ENCODE measurements at places on chromosomes 3 and 15.

- no peak for DNase-seq
These were observed 315.9 kb downstream of the ZIC4 start for GRCh38 chr3:147090461-147090860.

DNA sequence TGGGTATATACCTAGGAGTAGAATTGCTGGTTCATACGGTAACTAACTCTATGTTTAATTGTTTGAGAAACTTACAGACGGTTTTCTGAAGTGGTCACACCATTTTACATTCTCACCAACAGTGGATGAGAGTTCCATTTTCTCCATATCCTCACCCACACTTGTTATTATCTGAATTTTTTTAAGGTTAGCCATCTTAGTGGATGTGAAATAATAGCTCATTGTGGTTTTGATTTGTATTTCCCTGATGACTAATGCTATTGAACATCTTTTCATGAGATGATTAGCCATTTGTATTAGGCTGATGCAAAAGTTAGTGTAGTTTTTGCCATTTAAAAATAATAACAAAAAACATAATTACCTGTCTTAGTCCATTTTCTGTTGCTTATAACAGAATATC is 18.6 kb downstream of the CSTA start:
- no peak for DNase-seq

DNA sequence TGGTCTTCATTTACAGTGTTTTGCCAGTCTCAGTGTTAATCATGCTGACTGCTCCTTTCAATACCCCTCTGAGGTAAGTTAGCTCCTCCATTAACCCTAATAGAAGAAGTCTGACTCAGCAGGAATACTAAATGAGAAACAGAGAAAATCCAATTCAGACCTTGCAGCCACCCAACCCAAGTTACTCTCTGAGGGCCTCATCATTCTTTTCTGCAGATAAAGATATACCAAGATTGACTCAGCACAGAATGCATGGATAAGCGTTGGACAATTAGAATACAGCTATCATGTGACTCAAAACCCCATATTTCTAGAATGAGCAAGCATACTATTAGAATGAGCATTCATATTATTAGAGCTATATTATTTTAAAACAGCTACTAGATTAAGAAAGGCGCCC is 389.1 kb upstream of the SGO1 start:
- no peak for DNase-seq

- DNase-seq: no peak
These were observed 57.6 kb upstream of the ABI3BP start for GRCh38 chr3:101050866-101051265.

DNA sequence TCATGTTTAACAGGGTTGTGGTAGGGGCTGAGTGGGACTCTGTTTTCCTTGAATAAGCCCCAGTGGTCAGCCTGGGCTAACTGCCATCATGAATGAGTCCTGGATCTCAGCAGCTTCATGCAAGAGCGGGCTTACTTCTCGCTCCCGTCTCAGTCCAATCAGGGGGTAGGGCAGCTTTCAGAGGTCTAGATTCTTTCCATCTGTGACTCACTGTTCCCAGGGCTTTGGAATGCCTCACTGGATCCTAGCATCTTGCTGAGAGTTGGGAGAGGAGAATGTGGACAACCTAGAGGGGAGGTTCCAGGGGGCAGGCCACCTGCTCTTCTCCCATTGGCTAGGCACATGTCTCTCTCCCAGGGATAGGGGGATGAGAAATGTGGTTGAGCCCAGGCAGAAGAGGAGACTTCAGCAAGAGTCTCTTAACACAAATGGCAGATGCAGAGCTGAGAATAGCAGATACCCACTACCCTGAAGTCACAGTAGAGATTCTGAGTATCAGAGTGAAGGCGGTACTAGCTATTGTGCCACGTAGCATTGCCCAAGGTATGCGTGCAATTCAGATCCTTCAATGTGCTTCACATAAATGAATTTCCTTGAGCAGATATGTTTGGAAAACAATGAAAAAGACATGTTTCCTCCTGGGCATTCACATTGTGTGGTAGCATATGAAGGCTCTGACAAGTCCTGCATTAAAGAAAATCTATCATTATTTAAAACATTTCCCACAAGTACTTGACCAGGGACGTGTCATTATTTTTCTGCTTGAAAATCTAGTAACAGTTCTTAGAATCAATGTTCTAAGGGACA is 257.7 kb upstream of the PROK2 start:
- DNase-seq: no peak

GRCh38 chr15:81189583-81190283 is 6.9 kb upstream of the IL16 start:
- DNase-seq: peak; percentile 59

- no peak for DNase-seq
These were observed 216.9 kb downstream of the ROBO2 start for GRCh38 chr3:77256584-77257503.

GRCh38 chr3:29171043-29171990 is 109.6 kb upstream of the RBMS3 start:
- no peak for DNase-seq

Data from ureter (tissue), 1 donor.